Activated CD4-positive, CD25-positive, alpha-beta regulatory T cell treated with anti-CD3 and anti-CD28 coated beads, Interleukin-2, amount 50 U/mL, for 16 hours (primary cell): ENCODE measurements at places on chromosomes 1 and 21.

DNA sequence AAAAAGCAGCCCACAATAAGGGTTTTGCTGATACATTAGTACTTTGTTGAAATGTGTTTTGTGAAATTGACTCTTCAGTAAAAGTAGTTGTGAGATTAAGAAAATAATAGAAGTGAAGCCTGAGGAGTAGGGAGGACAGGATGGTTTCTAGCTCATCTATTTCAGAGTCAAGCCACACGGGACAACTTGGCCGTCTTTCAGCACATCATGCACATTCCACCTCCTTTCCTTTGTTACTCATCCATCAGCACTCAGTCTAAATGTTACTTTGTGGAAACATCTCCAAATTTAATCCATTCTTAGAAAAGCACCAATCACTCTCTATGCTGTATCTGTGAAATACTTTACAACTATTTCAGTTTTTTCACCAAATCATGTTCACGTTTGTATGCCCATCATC, 223.3 kb downstream of the FGGY start:
- DNase-seq: no peak

DNA sequence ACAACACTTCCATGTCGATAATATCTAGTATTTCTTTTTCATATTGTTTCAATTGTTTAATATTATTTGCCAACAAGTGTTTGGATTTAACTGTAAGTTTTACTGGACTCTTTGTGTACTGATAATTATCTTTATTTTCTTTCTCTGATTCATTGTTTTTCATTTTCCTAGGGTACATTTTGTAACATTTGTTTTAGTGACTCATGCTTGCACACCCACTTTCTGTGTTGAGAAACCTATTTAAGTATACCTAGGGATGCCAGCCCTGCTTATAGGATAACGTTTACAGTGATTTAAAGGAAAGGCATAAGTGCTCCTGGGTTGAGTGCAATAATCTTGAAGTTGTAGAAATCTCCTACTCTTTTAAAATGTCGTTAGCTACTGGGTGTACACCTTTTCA, 1386.0 kb upstream of the ADGRL4 start:
- no peak for DNase-seq

DNA sequence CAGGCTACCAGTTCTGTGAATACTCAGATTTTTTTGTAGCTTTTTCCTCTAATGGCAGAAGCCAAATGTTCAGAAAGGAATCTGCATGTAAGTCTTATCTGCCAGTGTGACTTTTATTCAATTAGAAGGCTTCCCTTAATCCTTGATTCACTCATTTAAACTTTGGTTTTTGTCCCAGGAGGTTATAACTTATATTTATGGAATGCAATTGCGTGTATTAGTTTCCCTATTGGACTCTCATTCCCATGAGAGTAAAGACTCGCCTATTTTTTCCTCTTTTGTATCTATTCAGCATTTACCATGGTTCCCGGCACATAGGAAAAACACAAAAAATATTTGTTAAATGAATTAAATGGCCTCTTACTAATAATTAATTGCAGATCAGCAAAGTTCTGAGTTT, 3.5 kb downstream of the NTMT2 start:
- no peak for DNase-seq

DNA sequence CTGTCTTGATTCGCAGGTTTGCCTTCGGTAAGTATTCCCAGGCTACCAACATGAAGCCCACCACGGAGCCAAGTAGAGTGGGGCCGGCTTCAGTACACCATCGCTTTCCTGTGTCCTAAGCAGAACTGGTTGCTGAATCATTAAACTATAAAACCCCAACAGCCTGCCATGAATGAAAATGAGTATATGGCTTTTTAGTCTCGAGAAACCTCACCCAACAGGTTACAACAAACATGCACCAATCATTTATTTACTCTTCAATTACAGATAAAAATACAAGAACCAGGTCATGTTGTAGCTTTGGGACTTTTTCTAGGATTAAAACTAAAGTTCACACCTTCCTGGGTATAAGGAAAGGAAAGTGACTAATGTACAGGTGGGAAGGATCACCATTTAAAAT, 7.6 kb downstream of the TMPRSS2 start:
- no peak for DNase-seq

DNA sequence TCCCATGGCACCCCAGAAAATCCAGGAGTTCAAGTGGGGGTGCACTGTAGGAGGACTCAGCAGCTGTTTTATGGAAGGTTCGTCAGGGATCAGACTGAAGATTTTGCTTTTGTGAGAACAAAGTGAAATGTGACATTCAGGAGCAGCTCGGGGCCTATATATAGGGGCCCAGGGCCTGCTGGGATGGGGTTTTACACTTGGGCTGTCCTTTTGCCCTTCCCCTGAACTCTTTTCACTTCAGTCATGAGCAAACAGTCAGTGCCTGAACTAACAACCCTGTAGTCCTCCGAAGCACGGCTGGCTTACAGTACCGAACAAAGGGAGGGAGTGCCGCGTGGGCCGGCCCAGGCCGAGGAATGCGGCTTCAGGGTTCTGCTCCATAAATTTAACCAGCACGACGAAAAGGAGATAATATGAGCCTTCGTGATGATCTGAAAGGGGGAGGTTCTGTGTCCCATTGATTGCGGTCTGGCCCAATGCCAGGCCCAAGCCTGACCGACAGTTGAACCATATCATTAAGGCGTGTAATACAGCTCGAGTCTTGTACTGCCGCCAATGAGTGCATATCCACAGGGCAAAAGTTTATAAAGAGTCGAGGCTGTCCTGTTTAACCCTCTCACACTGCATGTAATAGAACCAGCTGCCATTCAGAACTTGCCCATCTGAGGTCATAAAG, 139.9 kb downstream of the DHRS3 start:
- DNase-seq: no peak

- DNase-seq: no peak
These were observed 48.5 kb downstream of the C8B start for GRCh38 chr1:56917356-56917755.

GRCh38 chr1:229224308-229224707, 46.6 kb upstream of the RAB4A start:
- DNase-seq: no peak

DNA sequence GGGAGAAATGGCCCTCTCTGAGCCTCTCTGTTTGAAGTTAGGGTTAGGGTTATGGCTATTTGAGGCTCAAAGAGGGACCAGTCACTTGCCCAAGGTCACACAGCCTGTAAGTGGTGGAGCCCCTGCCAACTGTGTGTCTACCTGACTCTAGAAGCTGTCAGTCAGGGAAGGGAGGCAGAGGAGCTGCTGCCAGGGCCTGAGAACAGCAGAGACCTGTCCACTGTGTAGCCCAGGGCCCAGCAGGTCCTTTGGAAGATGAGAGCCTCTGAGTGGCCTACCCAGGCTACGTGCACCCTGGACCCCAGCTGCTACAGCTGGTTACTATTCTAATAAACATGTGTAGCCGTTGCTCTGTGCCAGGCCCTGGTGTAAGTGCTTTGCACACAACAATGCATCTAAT, 15.1 kb upstream of the EDN2 start:
- DNase-seq: no peak

GRCh38 chr1:18332576-18332975, 148.2 kb upstream of the KLHDC7A start:
- no peak for DNase-seq

GRCh38 chr1:66371233-66372005, 162.5 kb upstream of the SGIP1 start:
- no peak for DNase-seq

DNA sequence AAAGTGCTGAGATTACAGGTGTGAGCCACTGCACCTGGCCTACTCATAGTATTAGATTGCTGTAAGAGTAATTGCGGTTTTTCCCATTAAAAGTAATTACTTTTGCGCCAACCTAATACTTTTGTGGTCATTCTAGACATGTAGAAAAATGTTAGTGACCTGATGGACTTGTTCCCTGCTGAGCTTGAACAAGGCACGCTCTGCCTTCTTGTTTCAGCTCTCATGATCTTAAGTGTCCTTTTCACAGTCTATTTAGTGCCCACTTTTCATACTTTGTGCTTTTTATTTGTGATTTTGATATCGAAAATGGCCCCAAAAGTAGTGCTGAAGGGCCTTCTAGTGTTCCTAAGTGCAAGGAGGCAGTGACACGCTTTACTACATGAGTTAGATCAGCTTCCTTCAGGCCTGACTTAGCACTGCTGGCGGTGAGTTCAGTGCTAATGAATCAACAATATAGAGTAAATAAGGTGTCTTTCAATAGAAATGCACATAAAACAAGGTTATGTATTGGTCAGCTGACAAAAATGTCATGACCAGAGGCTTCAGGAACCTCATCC, 5.6 kb upstream of the RD3 start:
- DNase-seq: no peak

GRCh38 chr1:29457496-29458368, 221.4 kb downstream of the PTPRU start:
- DNase-seq: no peak

GRCh38 chr1:191043066-191043465, 565.4 kb upstream of the BRINP3 start:
- DNase-seq: no peak

GRCh38 chr1:195481293-195481692, 1126.9 kb downstream of the KCNT2 start:
- no peak for DNase-seq

DNA sequence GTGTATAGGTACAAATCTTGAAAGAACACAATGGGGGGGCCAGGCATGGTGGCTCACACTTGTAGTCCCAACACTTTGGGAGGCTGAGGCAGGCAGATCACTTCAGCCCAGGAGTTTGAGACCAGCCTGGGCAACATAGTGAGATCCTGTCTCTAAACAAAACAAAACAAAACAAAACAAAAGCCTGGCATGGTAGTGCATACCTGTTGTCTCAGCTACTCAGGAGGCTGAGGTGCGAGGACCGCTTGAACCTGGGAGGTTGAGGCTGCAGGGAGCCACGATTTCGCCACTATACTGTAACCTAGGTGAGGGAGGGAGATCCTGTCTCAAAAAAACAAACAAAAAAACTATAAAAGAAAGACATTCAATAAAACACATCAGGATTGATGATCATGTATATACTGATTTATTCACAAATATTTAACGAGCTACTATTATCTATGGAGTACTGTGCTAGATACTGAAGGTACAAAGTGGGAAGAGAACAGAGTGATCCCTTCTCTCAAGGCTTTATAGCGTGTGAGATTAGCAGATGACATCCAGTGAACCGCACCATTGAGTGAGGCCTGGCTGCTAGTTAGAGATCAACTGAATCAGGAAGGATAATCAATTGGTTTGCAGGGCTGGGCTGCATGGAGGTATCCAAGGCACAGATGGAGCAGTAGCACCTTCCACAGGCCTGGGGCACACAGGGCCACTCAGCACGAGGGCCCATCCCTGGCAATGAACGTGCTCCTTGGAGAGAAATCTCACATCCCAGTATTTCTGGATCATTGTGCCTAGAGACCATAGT, 26.4 kb downstream of the ELF3 start:
- DNase-seq: no peak

- DNase-seq: no peak
These were observed 54.4 kb downstream of the LYPLAL1 start for GRCh38 chr1:219228058-219228419.

GRCh38 chr1:68442822-68443556, 6.8 kb downstream of the RPE65 start:
- DNase-seq: no peak
